ENCODE measurements at places on chromosomes 2 and 18.

DNA sequence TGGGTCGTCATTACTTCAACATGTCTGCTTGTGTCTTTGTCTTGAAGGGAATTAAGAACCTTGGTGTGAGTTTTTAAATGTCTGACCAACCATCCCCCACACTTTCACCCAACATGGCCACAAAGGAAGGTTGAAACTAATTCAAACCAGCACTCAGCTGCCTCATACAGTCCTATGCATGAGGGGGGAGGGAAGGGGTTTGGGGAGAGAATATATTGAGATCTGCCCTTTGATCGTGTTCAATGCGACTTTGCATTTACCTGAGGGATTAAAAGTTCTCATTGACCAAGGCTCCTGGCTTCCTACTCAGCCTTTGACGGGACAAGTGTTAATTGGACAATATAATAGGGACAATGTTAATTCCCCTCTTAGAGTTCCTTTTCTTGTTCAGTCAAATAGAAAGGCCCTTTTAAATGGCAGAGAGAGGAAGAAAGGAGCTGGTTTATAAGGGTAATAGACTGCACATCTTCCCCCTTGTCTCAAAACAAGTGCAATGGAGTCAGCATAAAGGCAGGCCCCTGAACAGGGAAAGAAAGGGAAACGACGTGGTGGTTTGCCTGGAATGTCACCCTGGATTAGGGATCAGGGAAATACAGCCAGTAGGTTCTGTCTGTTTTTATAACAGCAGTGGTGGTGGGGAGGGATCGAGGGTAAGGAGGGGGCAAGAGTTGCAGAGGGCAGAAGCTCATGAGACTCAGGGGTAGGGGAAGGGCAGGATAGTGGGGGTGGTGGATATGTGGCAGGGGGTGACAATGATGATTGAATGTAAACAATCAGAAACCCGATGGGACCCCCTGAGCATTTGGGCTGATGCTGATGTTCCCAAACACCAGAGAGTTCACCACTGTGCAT is 198.7 kb downstream of the MYCN start:
- no peak for DNase-seq

DNA sequence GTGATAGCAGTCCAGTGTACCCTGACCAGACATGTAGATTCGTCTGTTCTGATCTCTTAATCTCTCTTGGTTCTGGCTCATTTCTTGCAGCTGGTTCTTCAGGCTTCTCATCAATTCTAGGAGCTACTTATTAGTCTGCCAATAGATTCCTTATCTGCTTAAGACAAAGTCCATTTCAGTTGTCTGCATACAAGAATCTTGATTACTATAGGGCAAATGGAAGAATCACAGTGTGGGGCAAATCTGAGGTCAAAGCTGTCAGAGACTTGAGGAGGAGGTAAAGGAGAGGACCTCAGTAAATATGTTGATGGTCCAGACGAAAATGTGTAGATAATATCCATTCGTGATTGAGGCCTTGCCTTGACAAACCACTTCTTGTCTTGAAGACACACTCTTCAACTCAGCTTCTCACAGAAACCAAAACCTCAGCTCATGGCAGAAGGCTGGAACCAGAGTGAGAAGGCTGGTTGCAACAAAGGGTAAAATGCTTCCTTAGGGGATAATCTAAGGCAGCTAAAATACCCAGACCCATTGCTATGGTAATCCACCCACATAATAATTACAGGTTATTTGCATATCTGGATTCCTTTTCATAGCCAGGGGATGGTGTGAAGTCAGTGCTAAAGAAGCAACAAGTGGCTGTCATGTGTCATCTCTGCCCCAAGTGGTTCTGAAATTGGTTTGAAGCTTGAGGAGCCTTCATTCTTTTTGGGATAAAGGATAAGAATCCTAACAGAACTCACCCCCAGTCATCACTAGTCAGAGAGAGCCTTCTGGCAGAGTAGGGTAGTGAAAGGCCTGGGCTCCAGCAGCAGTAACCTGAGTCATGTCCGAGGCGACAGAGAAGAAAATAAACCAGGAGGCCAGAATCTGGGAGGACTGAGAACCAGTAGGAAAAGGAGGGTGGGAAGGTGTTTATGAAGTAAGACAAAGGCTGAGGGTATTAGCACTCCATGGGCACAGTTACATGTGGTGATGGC is 29.2 kb upstream of the PELI1 start:
- DNase-seq = no peak

GRCh38 chr2:234300391-234300925 is 196.4 kb downstream of the ARL4C start:
- DNase-seq = no peak

- DNase-seq = no peak
Measured at GRCh38 chr2:45008296-45009129, 739 bp downstream of the SIX2 start.

DNA sequence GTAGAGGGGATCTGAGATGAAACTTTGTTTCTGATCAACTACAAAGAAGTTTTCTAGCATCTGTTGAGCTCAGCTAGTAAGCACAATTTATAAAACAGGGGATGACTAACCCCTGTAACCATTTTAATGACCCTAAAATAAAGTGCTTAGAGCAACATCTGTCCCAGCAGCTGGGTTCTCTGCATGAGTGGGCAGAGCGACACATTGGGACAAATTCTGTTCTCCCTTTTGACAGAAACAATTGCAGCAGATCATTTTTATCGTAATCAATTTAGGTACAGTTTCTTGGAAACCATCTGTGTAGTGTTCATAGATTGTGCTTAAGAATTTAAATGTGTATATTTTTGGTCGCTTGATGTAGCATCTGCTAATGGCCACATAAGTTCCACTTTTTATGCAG is 678.0 kb downstream of the RNF144A start:
- no peak for DNase-seq
